ENCODE measurements at places on chromosomes 2 and 18. TPM values are rescaled to one million over a fixed set of nuclear protein-coding genes. Genes with fewer than 3 reads are reported as not detected.

The HMSD gene
- not detected for total RNA-seq

The MPP4 gene
- not detected for total RNA-seq

The CTIF gene
- 14.5 TPM for total RNA-seq

The SAG gene
- 0.17 TPM for total RNA-seq

The GNLY gene
- 4.3 TPM for total RNA-seq

The SULT1C4 gene
- total RNA-seq = not detected

The CPO gene
- not detected for total RNA-seq

The PCARE gene
- not detected for total RNA-seq

The FAHD2B gene
- total RNA-seq = 20.6 TPM

The PKDCC gene
- not detected for total RNA-seq

The XDH gene
- total RNA-seq = not detected

The DPP4 gene
- 1.2 TPM for total RNA-seq

The CHRNA1 gene
- 0.20 TPM for total RNA-seq

The GLB1L gene
- 4.1 TPM for total RNA-seq

The KIF5C gene
- 6.1 TPM for total RNA-seq

The COL6A3 gene
- total RNA-seq = 0.10 TPM

The HOXD3 gene
- not detected for total RNA-seq

The RND3 gene
- total RNA-seq = not detected

The COL4A3 gene
- 43.9 TPM for total RNA-seq

The AKAIN1 gene
- not detected for total RNA-seq

The C2orf66 gene
- total RNA-seq = not detected

The WNT6 gene
- 0.84 TPM for total RNA-seq

The ATOH8 gene
- not detected for total RNA-seq

The RIT2 gene
- not detected for total RNA-seq

The PLB1 gene
- 0.25 TPM for total RNA-seq

The TANC1 gene
- not detected for total RNA-seq

The LRATD1 gene
- total RNA-seq = not detected

The TRABD2A gene
- total RNA-seq = 11.3 TPM

The CAVIN2 gene
- total RNA-seq = not detected

The KCNE4 gene
- total RNA-seq = not detected

Measured in B cell (primary cell).